GM12891 (cell line): ENCODE measurements at places on chromosomes 2 and 18.

DNA sequence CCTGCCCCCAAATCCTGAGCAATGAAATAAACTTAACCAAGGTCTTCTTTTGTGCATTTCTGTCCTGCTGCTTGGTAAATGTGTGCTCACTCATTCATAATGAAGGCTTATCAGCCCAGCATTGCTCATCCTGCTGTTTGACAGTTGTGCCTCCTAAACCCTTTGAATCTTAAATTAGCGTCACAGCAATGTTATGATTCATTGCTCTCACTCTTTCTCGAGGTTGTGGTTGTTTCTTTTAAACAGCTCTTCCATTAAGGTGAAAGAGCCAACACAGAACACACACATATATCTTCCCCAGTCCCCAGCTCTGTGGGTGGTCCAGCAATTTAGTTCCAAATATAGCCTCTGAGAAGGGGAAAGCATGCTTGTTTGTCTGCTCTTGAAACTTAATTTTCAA is 84.0 kb downstream of the EVA1A start:
- no peak for DNase-seq

GRCh38 chr2:24241528-24241927 is 66.7 kb downstream of the FAM228A start:
- DNase-seq = no peak

DNA sequence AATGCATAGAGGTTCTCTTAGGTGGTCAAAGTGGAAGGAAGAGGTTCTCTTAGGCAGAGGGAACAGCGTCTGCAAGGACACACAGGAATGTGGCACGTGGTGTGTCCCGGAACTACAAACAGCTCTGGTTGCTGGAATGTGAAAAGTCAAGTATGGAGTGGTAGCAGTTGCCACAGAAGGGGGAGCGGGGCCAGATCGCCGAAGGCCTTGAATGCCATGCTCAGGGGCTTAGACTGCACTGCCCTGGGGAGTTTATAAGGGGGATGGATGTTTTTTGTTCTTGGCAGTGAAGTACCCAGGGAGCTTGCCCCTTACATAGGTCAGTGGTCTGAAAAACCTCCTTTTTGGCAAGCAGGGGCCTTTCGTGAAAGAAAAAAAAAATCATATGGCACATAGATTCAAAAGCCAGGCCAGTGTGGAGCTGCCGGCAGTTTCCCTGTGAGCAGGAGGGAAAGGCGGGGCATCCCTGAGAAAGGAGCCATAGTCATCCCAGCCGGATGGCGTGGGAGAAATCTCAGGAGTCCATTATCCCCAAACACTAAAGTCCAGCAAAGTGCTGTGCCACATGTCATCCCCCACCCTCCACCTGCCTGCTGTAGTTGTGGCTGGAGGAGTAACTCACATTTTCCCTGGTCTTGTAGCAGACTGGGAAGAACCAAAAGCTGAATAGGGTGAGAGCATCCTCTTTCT is 45.4 kb downstream of the GORASP2 start:
- DNase-seq = no peak

DNA sequence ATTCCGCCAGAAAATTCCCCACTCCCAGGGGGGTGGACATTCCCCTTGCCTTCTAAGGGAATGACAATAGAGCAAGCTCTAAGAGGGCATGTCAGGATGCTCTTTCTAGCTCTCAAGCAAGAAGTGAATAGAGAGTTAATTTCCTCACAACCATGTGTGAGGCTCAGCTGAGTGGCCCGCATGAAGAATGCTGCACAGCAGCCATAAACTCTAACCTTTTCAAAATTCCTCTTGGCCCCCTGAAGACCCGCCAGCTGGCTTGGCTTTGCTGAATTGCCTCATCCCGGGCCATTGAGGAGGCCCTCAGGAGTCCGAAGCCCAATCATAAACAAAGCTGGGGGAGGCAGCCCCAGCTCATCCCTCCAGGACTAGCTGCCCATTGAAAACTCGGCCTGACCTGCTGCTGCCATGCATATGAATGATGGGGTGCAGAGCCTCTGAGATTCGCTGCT is 38.2 kb downstream of the NRP2 start:
- no peak for DNase-seq

- no peak for DNase-seq
These were observed 129.1 kb downstream of the ANKRD44 start for GRCh38 chr2:197181491-197181890.
